ENCODE measurements at places on chromosomes 4 and X.

- no peak for DNase-seq
These were observed 114.5 kb downstream of the COL4A6 start for GRCh38 chrX:108323751-108324150.

DNA sequence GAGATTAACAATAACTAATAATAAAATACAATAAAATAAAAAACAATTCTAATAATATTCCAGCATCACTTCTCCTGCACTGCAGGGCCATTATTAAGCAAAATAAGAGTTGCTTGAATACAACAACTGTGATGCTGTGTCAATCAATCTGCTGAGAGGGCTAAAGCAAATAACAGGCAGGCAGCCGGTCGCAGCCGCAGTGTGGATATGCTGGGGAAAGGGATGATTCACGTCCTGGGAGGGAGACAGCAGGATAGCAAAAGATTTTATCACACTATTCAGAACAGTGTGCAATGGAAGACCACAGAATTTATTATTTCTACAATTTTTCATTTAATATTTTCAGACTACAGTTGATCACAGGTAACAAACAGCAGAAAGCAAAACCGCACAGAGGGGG, 76.5 kb upstream of the SMARCAD1 start:
- DNase-seq: no peak

GRCh38 chr4:21885241-21885640, 63.3 kb downstream of the KCNIP4 start:
- no peak for DNase-seq

GRCh38 chrX:20753076-20753475, 486.4 kb upstream of the RPS6KA3 start:
- DNase-seq: no peak

DNA sequence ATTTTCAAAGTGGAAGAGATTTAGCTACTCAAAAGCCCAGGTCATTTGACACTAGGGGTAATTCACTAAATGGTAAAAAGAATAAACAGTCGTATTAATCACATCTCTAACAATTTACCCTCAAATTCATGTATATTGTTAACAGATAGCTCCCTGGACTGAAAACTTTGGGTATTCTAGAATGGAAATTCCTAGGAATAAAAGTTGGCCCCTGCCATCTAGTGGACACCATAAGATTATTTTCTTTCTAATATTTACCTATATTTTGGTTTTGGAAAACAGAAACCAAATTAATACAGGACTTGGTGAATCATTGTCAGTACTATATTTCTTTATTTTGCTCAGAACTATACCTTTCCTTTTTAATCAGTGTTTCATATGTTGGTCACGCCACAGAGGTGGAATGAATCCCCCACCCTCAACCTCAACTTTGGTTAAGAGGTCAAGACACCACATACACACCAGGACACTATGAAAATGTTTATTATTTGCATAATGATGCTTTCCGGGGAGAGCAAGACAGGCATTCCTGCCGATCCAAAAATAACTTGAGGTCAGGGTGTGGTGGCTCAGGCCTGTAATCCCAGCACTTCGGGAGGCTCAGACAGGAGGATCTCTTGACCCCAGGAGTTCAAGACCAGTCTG, 96.2 kb upstream of the APOOL start:
- DNase-seq: no peak

- no peak for DNase-seq
These were observed 88.5 kb upstream of the CBR4 start for GRCh38 chr4:169098532-169098931.

GRCh38 chr4:73776321-73776729, 36.0 kb downstream of the CXCL8 start:
- no peak for DNase-seq

GRCh38 chr4:168357941-168358340, 39.4 kb upstream of the DDX60 start:
- no peak for DNase-seq

DNA sequence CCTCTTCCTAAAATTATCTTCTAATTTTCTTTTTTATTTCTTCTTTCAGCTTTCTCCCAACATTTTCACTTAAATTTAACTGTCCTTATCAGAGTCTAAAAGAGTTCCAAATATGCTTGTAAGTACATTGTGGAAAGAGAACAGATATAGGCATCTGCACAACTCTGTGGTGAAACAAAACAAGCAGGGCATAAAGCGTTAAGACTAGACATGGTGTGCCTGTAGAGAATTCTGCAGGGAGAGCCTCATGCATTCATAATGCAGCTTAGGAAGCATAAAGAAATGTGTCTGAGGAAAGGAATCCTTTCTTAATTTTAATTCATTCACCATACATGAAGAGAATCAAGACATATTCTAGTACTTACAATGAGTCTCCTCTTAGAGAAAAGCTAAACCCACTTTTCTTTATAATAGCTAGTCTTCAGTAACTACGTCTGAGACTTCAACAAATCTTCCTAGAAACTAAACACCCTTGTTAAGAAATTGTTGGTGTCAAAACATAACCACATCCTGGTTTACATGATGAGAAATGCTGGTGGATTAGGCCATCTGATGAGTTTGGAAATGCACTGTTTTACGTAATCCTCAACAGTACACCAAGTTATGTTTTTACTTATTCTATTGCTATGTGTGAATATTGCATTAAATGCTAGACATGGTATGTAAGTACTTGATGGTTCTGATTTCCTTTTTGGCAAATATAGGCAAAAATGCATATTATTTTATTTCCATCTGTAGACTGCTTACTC, 307.8 kb upstream of the GIMD1 start:
- DNase-seq: no peak

DNA sequence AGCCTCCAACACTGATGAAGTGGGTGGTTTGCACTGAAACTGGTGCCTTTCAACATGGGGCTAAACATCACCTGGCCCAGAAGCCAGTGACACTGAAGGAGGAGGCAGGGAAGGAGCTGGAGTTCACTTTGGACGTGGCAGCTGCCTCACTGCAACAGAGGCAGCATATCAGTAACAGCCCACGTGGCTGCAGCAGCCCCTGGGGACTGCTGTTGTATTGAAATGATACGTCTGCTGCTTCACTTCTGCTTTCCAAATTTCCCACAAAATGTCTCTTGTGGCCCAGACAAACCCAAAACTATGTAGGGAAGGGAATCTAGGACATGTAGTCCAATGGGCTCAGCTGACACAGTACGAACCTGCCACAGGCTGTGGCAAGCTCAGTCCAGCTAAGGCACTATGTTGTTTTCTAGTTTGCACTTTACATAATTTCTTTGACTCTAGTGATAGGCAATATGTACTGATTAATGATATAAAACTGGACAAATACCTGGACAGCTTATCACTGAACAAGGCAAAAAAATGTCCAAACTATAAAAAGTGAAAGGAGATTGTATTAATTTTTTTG, 84.7 kb upstream of the RAPGEF2 start:
- no peak for DNase-seq

GRCh38 chr4:40842318-40842717, 92.6 kb downstream of the NSUN7 start:
- DNase-seq: no peak

DNA sequence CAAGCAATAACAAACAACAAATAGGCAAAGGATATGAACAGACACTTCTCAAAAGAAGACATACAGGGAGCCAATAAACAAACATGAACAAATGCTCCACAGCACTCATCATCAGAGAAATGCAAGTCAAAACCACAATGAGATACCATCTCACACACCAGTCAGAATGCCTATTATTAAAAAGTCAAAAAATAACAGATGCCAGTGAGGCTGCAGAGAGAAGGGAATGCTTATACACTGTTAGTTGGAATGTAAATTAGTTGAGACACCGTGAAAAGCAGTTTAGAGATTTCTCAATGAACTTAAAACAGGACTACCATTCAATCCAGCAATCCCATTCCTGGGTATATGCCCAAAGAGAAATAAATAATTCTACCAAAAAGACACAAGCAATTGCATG, 129.8 kb upstream of the MAGEB2 start:
- DNase-seq: no peak

- DNase-seq: no peak
These were observed 86.7 kb downstream of the ATP8A1 start for GRCh38 chr4:42570221-42570620.

DNA sequence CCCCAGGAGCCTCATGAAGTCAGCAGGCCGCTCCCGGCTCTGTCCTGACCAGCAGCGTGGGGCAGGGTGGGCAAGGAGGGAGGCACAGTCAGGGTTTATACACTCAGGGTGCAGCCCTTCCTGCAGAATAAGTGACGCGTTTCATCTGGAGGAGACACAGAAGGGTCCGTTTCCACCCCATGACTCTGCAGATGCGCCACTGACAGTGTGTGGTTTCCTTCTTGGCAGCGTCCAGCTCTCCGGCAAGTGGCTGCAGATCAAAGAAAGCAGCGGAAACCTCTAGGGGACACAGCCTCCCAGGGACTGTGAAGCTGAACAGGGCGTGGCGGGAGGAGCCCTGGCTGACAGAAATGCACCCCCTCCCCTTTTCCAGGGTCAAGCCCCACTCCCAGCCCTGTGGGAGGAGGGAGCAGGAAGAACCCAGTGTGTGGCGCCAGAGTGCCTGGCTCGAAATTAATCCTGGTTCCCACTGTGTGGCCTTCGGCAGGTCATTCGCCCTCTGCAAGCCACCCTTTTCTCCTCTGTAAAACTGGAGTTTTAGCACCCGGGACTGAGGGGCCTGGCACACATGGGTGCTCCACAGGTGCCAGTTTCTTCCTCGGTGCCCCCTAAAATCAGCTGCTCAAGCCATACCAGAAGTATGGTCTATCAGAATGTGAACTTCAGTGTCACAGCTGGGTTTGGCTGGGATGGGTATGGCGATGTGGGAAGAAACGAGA, 17.3 kb upstream of the TBC1D14 start:
- DNase-seq: no peak

GRCh38 chrX:21699136-21699535, 41.0 kb upstream of the KLHL34 start:
- DNase-seq: no peak
